ENCODE measurements at places on chromosomes 16 and 17.

DNA sequence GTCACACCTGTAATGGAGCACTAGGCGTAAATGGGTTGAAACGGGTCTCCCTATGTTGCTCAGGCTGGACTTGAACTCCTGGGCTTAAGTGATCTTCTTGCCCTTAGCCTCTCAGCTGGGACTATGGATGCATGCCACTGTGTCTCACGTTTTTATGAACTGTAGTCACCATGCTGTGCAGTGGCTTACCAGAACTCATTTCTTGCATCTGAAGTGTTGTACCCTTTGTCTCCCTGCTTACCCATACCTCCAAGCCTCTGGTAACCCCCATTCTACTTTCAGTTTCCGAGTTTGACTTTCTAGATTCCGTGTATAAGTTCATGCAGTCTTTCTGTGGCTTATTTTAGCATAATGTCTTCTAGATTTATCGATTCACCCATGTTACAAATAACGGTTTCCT, 7.7 kb downstream of the PYCARD start:
- no peak for DNase-seq

DNA sequence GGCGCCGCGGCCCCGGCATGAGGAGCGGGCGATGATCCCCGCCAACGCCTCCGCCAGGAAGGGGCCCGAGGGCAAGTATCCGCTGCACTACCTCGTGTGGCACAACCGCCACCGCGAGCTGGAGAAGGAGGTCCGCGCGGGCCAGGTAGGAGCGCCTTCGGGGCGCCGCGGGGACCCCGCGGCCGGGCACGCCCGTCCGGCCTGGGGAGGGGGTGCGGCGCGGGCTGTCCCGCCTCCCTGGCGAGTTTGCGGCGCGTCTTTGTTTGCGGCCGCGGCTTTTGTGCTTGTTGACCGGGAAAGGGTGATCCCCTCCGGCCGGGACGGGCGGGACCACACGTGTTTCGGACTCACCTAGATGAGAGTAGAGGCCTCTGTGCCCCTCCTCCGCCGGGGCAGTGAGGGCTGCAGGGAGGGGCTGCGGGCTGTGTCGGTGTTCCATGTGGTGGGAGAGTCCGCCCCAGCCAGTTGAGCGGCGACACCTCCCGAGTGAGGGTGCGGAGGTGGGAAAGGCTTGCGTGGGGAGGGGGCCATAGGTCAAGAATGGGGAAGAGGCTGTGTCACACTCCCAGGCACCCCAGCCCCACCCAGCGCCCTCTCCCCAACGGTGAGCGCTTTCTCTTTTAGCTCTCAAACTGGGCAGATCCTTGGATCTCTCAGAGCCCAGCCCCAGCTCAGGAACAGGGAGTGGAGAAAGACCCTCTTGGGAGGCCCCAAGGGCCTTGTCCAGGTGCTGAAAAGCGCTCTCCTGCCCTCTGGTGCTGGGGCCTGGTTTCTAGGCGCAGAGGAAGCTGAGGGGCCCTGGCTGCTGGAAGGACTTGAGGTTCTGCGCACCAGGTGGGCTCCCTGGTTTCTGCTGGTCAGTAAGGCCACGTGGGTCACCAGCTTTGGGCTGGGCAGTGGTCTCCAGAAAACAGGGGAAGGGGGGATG, 923 bp downstream of the ANKRD13B start:
- no peak for DNase-seq

- DNase-seq = peak; percentile 74
These were observed at the start of gene PIK3R5 for GRCh38 chr17:8965394-8966168. Gene PIK3R5, minus strand, starts transcription at chr17:8965707. Its CDS starts 54,213 bp downstream, at chr17:8911494.

DNA sequence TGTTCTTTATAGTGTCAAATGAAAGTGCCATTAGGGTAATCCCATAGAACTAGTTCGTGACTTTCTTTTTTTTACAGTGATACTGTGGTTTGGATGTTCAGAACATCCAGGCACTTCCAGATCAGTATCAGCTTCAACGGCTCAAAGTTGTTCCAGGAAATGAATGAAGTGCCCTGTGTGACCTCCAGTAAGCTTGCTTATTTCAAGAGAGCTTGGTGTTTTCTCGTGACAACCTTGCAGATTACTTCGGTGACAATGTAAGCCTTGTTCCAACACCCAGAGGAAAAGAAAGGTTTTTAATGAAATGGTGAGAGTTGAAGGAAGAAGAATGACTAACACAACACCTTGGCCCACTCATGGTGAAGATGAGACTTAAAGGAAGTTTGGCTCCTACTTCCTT, 16.0 kb upstream of the KCNJ16 start:
- no peak for DNase-seq

DNA sequence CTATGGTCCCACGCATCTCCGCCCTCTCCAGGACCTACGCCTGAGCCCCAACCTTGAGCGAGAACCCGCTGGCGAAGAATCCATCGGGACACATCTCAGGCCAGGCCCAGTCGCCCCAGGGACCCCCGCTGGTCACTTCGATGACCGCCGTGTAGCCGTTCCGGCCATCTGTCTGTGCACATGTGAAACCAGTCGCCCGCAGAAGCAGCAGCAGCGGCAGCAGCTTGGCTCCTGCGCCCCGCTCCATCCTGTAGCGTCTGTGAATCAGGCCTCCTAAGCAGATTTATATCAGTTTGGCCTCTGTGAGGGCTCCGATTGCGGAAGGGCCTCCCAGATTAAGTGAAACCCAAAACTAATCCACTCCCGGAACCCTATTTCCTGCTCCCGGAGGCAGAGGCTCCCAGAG, at the start of gene VMO1:
Gene VMO1, minus strand, starts transcription at position 259 of the 406 bp plus-strand sequence. Its CDS starts 12 bp downstream, at position 247.
- DNase-seq = no peak

DNA sequence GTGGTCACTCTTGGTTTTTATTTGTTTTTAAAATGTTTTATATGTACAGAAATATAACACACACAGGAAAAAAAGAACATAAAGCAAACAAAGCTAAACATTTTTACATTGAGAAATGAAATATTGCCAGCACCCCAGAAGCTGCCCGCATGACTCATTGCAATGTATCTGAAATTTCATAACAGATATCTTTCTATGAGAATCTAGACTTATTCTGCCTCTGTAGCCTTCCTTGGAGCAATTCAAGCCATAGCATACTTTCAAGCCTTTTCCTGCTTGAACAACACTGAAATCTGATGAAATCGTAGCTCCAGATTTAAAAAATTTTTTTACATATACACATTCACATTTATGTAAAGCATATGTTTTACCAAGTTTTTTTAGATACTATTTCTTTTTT, 86.9 kb downstream of the RBBP6 start:
- no peak for DNase-seq
